ENCODE measurements at places on chromosomes 7 and 10.

DNA sequence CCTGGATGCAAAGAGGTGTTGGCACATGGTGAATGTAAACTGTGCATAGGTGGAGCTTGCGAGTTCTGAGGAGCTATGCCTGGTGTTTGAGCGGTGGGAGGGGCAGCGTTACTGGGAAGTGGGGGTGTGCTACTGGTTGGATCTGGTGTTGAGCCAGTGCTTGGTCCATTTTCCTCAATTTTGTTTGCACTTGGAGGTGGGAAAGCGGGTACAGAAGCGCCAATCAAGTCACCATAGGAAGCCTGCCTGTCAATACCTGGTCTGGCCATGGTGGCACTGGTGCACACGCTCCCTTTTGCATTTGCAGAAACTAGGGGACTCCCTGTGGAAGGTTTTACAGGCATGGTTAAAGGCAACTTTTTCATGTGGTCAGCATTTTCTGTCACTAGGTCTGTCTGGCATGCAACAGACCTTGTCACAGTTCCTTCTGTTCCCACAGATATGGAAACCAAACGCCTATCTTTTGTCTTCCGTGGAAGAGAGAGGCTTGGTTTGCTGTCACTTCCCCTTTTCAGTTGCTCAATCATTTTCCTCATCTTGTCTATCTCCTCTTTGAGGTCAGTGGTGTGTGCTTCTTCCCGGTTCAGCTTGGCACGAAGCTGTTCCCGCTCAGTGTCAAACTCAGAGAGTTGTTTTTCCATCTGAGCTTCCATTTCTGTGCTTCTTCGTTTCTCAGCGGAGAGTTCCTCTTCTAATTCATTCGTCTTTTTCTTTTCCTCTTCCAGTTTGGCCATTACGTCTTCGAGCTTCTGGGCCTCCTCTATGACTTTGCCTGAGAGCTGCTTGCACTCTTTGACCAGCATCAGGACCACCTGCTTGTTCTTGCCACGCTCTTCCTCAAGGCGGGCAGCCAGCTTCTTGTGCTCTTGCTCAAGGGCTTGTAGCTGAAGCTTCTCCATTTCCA lies 81.1 kb downstream of the CTTNBP2 start:
- no peak for DNase-seq

DNA sequence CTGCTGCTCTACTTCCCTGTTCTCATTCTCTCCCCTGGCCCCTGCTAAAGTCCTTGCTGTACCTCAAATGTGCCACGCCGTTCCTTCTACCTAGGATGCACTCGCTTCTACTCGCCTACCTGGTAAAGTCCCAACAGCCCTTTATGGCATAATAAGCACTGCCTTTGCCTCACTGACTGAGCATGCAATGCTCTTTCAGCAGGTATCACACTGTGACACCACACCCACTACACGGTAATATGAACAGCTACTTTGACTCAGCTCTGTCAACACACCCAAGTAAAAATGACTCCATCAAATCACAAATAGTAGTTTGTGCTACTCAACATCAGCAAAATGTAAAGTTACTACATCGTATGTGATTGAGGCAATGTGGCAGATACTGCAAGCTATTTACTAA lies 37.6 kb downstream of the FAM204A start:
- DNase-seq: no peak

DNA sequence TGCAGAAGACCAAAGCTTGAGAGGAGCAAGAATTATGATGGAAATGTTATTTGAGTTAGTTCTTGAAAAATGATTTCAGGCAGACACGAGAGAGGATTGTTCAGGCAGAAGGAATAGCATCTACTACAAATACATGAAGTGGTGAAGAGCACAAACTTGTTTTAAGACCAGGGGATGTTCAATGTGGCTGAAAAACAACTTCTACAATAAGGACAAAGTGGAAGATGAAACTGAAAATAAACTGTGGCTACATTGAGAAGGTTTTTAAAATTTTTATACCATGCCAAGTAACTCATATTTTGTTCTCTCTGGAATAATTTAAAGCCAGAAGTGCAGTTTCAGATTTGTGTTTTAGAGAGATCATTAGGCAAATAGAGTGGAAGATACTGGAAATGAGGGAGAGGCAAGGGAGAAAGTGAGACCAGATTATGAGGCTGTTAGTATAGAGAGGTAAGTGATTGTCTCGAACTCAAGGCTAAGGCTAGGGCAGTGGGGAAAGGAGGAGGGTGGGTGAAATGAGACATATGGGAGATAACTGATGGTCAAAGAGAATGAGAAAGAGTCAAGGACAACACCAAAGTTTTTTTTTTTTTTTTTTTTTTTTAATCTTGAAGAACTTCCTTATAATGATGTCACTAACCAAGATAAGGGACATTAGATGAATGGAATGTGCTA lies 115.4 kb downstream of the MDFIC start:
- DNase-seq: no peak

DNA sequence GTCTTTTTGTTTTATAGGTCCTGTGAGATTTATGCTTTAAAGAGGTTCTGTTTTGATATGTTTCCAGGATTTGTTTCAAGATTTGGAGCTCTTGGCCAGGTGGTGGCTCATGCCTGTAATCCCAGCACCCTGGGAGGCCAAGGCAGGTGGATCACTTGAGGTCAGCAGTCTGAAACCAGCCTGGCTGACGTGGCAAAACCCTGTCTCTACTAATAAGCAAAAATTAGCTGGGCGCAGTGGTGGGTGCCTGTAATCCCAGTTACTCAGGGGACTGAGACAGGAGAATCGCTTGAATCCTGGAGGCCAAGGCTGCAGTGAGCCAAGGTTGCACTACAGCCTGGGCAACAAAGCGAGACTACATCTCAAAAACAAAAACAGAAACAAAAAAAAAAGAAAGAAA lies 8.3 kb upstream of the HYAL4 start:
- DNase-seq: no peak

GRCh38 chr7:44520574-44520973 lies 20.6 kb downstream of the NPC1L1 start:
- DNase-seq: no peak

- DNase-seq: no peak
Measured at GRCh38 chr10:97907830-97908229, 58.2 kb downstream of the GOLGA7B start.

DNA sequence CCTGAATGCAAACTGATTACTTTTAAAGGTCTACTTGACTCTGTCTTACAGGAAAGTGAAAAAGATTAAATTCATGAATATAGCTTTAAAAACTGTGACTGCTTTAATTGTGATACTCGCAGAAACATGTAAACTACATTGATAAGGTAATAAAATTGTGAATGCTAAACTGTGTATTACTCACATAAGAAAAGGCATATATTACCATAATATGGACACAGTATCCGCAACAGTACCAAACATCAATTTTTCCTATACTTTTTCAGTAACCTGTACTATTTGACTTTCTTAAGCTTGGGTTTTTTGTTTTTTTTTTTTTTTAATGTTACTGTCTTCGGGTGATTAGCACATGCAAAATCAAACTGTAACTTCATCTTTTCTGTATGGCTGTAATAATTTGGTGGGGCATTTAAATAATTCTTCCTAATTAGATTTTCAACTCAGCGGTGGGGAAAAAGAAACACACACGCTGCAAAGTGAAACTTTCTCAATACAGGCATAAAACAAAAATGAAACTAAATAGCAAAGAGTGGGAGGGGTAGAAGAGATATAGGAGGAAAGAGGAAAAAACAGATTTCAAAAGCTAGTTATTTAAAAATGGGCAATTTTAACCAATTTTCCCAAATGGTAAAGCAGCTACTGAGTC lies 23.2 kb downstream of the NT5C3A start:
- no peak for DNase-seq

DNA sequence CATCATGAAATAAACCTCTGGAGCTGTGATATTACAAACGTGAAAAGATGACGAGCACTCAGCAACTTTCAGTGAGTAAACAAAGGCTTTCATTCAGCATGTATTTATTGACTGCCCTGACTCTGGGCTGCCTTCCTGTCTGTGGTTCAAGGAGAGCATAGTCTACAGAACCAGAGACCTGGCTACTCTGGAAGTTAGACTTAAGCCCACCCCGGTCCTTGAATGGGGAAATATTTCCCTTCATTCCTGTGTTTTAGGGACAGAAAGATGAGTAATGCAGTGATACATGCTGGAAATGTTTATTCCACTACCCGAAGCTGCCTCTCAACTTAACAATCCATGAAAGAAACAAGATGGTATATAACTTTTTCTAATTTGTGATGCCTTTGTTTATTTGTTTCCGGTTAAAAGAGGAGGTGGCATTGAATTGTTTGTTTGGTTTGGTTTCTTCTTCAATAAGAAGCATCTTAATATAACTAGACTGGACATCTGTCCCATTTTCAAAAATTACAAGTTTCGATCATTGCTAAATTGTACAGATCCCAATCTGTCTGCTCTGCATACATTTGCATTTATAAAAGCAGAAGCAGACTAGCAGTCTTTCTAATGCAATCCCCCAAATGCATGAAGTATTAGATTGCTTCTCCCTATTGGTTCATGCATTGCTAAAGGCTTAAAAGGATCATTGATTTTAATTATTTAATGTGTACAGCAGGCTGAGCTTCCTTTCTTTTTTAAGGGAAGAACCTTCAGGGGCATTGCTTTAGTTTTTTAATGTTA lies 57.7 kb downstream of the TRUB1 start:
- DNase-seq: no peak

DNA sequence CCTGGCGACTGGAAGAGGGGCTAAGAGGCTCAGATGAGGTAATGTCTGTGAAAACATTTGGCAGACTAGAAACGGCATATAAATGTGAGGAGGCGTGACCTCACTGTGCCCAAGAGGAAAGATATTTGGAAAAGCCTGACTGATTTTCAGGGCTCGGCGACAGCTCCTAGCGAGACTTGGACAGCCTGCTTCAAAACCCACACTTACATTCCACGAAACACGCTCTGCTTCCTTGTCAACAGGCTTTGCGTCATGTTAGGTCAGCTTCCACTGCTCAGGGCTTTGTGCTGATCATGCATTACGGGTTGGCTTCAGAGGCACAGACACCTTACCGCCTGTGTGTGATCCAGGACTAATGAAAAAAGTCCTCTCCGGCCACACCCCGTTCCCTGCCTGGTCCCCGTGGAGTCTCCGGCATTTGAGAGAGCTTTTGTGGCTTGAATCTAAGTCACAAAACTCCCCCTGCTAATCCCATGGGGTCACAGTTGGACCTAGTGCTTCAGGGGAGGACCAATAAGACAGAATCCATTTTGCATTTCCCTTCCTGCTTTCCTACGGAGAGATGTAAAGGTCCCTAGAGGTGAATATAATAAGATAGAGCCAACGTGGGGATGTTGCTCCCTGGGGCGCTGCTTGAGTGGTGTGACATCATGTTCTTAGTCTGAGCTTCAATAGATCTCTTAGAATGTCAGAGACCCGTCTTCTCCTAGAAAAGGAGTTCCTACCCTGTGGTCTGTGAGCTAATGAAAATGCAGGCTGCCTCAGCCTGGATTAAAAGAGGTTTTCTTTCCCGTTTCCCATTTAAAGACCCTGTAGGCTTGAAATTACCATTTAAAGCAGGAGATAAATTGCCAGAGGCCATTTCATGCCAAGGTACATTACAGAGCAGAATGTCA lies 25.5 kb downstream of the FGFBP3 start:
- no peak for DNase-seq

DNA sequence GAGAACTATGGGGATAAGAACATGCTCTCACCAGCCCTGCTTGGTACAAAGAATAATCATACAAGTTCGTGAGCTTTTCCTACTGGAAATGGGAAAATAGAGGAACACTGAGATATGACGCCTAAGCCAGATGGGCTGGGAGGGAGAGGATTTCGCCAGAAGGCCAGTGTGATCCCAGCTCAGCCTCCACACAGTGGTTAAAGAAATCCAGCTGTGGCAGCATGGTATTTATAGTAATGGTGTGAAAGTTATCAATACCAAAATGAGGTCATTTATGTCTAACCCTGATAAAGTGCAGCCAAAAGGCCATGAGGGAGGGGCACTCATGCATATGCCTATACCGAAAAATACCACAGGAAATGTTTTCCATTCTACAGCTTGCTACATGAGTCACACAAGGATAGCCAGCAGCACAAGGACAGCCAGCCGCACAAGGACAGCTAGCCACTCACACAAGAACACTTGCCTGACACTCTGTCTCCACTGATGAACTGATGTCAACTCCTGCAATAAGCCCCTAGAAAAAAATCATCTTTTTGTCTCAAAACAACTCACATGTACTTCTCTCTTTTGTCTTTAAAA lies 49.4 kb downstream of the FRMPD2 start:
- no peak for DNase-seq

- no peak for DNase-seq
Measured at GRCh38 chr10:28897617-28898464, 220.5 kb downstream of the BAMBI start.

GRCh38 chr7:30750683-30751650 lies 968 bp upstream of the INMT start:
- DNase-seq: no peak

DNA sequence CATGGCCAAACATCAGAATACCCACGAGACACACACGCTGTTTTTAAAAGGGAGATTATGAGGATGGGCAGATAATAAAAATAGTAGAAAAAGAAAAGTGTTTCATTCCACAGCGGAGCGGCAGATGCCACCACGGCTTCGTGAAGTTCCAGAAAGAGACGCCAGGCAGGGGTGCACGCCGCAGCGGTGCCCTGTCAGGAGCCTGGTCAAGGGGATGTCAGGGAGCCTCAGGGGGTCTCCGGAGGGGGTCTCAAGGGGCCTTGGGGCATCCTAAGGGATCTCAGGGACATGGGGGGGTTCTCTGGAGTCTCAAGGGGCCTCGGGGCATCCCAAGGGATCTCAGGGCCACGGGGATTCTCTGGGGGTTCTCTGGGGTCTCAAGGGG lies 253.4 kb downstream of the ZMYND11 start:
- no peak for DNase-seq

- no peak for DNase-seq
Measured at GRCh38 chr10:114655671-114656070, 2.4 kb downstream of the ABLIM1 start.

DNA sequence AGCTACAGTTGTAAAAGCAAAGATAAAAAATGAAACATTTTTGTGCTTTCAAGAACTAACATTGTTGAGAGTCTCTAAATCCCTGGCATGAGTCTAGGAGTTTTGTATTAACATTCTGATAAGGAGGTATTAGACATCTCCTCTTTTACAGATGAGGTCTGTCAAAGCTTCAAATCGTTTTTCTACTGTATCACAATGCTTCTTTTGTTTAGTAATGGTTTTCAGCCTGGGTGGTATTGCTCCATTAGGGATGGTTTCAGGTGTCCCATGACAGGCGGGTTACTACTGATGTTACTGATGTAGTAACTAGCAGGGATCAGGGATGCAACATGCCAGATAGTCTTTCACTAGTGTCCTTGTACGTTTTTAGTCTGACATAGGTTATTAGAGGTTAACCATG lies 27.4 kb downstream of the STAM start:
- no peak for DNase-seq

- DNase-seq: no peak
Measured at GRCh38 chr10:94591461-94592205, 46.0 kb downstream of the HELLS start.

- DNase-seq: no peak
Measured at GRCh38 chr10:17888189-17888588, 63.5 kb upstream of the SLC39A12 start.

Measured in stimulated activated CD8-positive, alpha-beta memory T cell treated with anti-CD3 and anti-CD28 coated beads, Interleukin-15, amount 100 ng/mL, for 24 hours (primary cell).